ENCODE measurements at places on chromosomes 3 and 15. TPM values are rescaled to one million over a fixed set of nuclear protein-coding genes. Genes with fewer than 3 reads are reported as not detected.

Gene ITIH3
- 1.2 TPM for total RNA-seq

Gene PP2D1
- total RNA-seq: not detected

Gene CFAP91
- 75.0 TPM for total RNA-seq

Gene DIPK2A
- total RNA-seq: 35.4 TPM

Gene IL17RB
- 10.9 TPM for total RNA-seq

Gene SLC22A13
- total RNA-seq: 0.62 TPM

Gene PTPRG
- 44.3 TPM for total RNA-seq

Gene RBM6
- 144 TPM for total RNA-seq

Gene TMEM266
- 0.50 TPM for total RNA-seq

Gene FBN1
- 3.9 TPM for total RNA-seq

Gene AADAC
- not detected for total RNA-seq

Gene GP5
- total RNA-seq: 0.18 TPM

Gene CADM2
- total RNA-seq: 5.8 TPM

Gene NMD3
- total RNA-seq: 48.3 TPM

Gene SYNM
- total RNA-seq: 1.1 TPM

Gene DNAH12
- 1.1 TPM for total RNA-seq
